ENCODE measurements at places on chromosomes 7 and 10.

DNA sequence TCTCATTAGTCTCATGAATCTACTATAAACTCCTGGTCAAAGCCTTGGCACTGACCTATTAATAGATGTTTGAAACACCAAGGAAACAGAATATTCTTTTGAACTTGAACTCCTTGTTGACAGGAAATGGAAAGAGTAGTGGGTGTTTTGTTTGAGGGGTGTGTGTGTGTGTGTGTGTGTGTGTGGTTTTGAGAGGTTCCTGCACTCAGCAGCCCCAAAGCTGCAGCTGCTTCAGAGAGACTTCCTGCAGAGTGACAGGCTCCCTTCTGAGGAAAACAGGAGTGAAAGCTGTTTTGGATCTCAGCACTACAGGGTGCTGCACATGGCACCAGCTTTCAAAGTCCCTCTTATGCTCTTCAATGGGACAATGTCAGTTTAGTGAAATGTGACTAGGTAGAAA, 546.5 kb upstream of the STEAP1 start:
- DNase-seq, result no peak

DNA sequence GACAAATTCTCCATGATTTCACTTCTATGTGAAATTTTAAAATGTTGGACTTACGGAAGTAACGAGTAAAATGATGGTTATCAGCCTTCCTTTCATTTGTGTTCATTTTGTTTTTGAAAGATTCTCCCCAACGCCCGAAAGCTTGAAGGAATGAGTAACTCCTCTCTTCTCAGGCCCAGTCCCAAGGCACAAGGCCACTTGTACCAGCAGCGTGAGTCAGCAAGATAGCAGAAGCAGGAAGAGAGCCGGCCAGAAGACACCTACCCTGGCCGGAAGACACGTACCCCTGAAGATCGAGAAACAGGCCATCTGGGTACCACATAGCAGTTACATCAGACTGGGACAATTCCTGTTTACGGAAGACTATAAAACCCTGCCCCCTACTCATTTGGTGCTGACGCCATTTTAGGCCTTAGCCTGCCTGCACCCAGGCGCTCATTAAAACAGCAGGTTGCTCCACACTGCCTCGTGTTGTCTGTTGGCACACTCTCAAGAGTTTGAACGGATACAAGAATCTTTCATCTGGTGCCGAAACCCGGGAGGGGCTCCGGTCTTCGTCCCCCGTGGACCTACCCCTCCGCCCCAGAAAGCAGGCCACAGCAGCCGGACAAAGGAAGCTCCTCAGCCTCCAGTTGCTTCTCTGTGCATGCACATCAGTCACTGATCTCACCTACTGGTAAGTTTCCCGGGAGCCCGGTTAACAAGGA, 60.4 kb downstream of the LRRC17 start:
- DNase-seq, result no peak

GRCh38 chr10:34628174-34628796, 186.8 kb downstream of the PARD3 start:
- DNase-seq, result no peak

DNA sequence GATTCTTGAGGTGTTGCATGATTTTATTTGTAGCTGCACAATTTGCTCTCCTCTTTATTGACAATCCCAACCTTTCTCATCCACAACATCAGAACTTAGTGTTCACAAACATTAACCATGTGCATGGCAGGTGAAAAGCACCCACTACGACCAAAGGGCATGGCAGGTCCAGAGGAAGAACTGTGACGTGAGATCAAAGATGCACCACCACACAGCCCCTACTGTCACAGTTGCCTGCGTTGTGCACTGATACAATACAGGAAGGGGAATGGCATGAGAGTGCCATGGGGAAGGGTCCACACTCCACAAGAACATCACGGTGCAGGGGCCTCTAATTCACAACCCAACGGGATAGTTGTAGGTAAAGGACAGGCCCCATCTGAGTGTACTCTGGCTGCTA, 217.1 kb upstream of the PFKP start:
- DNase-seq, result no peak

DNA sequence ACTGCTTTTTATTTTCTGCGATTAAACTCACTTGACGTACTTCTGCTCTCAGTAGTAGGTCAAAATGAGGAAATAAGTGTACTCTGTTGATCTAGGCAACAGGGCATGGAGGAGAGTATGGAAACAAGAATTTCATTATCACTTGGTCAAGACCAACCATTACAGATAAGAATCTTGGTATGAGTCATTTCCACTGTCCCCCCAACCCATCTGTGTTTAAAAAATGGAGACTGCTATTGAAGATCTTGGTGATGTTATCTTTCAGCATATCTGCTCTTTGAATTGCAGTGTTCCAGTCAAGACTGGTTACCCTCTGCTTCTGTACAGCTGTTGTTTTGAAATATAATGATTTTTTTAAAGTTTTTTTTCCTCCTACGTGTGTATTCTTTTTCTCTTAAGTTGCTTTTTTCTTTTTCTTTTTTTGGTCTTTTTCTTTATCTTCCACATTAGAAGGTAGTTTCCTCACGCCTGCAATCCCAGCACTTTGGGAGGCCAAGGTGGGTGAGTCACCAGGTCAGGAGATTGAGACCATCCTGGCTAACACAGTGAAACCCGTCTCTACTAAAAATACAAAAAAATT, 11.7 kb downstream of the STAM start:
- DNase-seq, result no peak

GRCh38 chr7:18861514-18862118, 255.8 kb downstream of the TWIST1 start:
- DNase-seq, result no peak

- no peak for DNase-seq
Observed at GRCh38 chr10:123966896-123967231, 75.3 kb upstream of the CPXM2 start.

DNA sequence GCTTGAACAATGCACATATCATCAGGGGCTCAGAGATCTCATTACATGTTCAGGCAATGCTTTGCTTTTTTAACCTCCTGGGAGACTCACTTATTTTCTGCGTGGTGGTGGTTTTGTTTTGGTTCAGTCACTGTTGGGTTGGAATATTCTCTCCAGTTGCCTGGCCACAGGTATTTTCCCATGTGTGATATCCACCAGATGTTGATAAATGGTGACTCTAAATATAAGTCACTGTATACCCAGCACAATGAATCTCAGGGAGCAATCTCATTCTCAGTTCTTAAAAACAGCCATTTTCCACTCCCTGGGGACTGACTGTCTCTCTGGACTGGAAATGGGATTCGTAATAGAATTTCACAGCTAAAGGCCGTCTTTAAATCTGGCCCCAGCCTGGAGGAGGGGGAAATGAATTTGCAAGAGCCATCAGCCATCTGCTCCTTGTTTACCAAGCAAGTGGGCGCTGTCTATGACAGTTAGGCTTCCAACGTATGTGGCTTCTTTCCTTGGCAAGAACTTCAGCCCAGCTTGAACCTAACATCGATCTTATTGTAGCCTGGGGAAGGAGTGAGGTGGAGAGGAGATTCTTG, 1106.2 kb downstream of the NRG3 start:
- DNase-seq, result no peak

GRCh38 chr7:143392875-143393266, 11.7 kb downstream of the ZYX start:
- DNase-seq, result no peak

GRCh38 chr10:84084342-84084741, 55.0 kb upstream of the GHITM start:
- no peak for DNase-seq

DNA sequence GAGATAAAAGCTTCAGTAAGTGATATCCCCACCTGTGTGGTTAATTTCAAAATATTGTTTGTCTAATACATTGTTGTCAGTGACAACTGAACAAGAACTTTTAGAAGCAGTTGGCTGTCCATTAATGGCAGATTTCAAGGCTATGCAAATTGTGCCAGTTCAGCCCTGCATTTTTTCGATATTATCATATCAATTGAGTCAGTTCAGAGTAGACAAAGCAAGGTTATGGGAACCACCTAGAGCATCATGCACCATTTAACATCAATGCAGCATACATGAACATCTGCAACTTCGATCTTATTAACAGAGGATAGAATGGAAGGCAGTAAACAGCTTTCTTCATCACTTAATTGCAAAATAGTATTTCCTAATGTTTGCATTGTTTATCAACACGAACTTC, 180.7 kb upstream of the KAT6B start:
- no peak for DNase-seq

- DNase-seq, result no peak
Observed at GRCh38 chr7:113144817-113145216, 26.5 kb upstream of the SMIM30 start.

DNA sequence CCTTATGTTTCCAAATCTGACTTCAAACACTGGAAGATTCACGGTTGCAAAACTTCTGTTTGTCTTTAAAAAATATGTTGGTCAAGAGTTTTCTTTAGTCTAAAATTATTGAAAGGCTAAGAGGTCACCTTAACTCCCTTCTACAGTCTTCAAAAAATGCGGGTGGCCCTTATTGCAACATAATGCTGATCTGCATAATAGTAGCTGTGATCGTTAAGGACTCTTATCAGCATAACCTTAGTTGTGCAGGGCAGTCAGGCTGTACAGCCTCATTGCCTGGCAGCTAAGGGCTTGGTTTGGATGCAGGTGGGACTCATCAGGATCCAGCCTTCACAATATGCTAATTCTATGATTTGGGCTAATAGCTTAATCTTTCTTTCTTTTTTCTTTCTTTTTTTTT, 15.0 kb downstream of the KIAA1217 start:
- no peak for DNase-seq

- no peak for DNase-seq
Observed at GRCh38 chr7:55026867-55027490, 8.2 kb downstream of the EGFR start.

DNA sequence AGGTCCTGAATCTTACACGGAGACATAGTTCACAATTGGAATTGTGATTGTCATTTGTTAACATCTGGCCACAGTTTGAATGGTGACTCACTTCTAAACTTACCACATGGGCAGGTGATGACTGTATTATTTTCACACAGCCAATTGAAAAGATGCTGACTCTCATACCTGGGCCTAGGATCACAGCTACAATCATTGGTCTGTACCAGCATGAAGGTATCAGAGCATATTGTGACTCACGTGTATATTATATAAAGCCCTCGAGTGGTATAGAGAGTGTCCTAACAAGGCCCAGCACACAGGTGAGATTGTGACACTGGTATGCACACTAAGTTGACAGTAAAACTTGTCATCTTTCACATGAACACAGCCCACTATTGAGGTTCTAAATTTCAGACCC, 9.4 kb upstream of the ZNF107 start:
- DNase-seq, result no peak

- DNase-seq, result no peak
Observed at GRCh38 chr10:102735065-102735562, 8.6 kb upstream of the WBP1L start.

DNA sequence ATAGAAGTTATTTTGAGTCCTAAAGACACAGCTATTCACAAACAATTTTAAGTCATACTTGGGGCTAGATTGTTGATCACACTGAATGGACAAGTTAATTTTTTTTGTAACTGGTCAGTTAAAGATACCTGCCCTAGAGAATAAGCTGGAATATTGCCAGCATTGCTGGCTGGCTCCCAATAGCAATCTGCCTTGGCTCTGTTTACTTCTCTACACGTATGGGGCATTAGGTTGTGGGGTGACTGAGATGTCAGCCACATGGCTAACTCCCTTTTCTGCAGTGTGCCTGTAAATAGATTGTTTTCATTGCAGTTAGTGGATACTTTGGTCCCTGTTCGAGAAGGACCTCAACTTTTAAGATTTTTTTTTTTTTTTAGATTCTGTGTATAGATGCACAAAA, 128.2 kb downstream of the SEMA3E start:
- DNase-seq, result no peak

Measured in stimulated activated CD4-positive, alpha-beta T cell treated with anti-CD3 and anti-CD28 coated beads, Interleukin-15, amount 100 ng/mL, for 1 hour (primary cell).